ENCODE measurements at places on chromosomes 6 and 20.
A peak's percentile ranks its signal among the peaks of the same experiment; 100 is the strongest.

GRCh38 chr20:44649976-44650375 is 1.5 kb downstream of the ADA start:
- no peak for DNase-seq

GRCh38 chr6:143087856-143088255 is 27.2 kb downstream of the AIG1 start:
- DNase-seq: no peak

GRCh38 chr6:80767808-80768207 is 661.3 kb downstream of the BCKDHB start:
- DNase-seq: peak; percentile 81

GRCh38 chr20:4069751-4070150 is 54.4 kb upstream of the RNF24 start:
- peak; percentile 40 for DNase-seq

GRCh38 chr6:100549406-100550167 is 84.9 kb upstream of the SIM1 start:
- peak; percentile 15 for DNase-seq

GRCh38 chr20:8372824-8373380 is 240.8 kb downstream of the PLCB1 start:
- no peak for DNase-seq

- no peak for DNase-seq
Observed at GRCh38 chr6:152071318-152071717, 263.8 kb downstream of the ESR1 start.

GRCh38 chr6:116287689-116288282 is 8.1 kb upstream of the TSPYL1 start:
- DNase-seq: peak; percentile 73

DNA sequence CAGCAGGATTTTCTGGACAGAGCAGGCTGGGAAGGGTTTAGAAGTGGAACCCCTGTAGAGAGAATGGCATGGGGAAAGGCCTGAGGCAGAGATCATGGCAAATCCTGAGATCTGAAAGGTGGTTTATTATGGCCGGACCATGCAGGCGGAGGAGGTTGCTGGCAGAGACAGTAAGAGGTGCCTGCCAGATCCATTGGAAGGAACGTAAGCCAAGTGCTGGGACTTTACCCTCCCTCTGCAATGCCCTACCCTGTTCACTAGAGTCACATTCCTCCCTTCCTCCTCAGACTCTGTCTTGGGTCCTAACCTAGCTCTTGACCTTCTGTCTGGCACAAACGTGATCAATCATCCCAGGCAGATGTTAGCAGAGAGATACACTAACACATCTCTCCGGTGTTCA is 66.4 kb upstream of the SLC22A23 start:
- no peak for DNase-seq

GRCh38 chr6:10416863-10417641 is 2.2 kb upstream of the TFAP2A start:
- no peak for DNase-seq

- DNase-seq: peak; percentile 70
Observed at GRCh38 chr20:62141397-62142251, 1.6 kb downstream of the PSMA7 start.

- DNase-seq: peak; percentile 60
Observed at GRCh38 chr20:38231531-38232121, 28.9 kb downstream of the KIAA1755 start.

GRCh38 chr20:45816951-45817350 is 4.5 kb downstream of the UBE2C start:
- no peak for DNase-seq

DNA sequence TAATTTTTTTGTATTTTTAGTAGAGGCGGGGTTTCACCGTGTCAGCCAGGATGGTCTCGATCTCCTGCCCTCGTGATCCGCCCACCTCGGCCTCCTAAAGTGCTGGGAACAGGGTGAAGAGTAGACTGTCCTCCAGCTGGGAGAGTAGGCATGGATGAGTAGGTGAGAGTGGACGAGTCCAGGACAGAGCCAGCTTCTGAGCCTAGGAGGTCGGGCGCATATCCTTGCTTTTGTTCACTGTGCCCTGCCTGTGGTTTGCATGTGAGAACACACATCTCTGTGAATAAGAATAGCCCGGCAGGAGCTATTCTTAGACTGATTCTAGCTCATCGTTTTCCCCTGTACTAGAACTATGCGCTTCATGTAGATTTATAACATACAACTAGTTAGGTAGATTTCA is 78.3 kb downstream of the RPP40 start:
- DNase-seq: no peak

DNA sequence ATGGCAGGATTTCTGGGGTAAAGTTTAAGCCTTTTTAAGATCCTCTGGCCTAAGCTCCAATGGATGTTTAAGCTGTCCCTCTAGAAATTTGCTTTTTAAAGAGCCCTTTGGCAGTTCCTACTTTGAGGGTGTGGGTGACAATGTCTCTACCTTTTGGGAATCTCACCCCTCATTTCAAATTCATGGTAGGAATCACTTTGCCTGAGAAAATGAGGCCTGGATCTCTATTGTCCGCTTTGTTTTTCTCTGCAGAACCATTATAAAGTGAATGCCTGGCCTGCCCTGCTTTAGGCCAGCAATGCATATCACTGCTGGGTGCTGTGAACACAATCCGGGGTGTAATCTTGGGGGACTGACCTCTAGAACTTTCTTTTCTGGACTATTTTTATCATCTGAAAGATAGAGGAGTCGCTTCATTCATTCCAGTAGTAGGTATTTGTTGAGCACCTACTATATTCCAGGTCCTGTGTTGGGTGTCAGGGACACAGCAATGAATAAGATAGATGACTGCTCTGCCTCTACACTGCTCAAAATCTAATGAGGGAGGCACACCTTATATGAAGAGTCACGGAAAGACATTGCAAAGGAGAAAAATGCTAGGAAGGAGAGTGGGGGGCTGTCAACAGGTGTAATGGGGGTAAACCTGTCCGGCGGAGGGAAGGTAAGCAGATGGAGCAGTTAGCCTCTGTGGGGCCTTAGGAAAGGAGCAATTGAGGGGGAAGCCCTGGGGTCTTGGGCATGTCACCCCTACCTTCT is 8.6 kb upstream of the COMMD7 start:
- no peak for DNase-seq

DNA sequence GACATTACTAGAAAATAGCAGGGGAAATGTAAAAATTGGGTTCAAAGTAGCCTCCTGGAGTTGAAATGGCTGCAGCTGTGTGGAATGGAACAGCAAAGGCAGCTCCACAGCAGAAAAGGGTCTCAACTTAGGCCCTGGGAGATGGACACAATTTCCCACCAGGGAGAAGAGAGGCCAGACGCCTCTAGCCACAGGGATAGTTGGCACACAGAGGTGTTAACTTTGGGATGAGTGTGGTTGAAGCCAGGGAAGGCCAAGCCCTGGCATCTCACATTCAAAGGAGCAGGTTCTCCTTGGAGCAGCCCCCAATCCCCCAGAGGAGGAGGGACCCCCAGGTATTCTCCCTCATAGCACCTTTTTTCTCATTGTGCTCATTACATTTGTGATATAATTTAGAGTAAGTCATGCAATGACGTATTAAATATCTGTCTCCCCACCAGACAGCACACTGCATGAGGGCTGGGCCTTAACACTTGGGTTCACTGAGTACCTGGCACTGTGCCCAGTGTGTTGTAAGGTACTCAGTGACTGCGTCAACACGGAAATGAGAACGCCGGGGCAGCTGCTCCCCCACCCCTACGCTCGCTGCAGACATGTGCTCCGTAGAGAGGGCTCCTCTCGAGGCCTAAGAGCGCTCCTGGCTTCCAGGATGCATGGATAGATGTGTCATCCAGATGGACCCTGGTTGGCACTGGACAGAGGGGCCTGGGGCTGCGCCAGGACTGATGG is 76.0 kb upstream of the CD93 start:
- peak; percentile 99 for DNase-seq

DNA sequence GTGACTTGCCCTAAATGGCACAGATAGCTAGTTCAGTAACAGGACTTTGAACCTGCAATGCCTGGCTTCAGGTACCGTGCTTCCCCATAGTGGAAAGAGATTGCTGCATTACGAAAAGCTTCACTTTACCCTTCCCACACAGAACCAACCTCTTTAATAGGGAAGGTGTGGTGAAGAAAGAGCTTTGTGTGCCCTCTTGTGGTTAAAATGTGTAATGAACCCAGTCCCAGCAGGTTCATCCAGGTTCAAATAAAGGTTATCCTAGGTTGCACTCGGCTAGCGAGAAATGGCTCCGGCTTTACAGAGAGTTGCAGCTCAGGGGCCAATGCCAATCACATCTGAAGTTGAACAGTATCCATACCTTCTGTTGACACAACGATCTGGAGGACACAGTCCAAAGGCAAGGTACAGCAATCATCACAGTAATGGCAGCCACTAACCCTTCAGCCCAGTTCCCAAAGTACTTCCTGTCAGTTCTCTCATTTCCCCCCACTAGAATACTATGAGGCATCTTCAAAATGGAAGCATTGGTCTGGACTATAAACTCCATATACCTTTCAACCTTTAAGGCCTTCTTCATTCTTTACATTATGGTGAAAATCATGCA is 3.0 kb downstream of the DEFB115 start:
- DNase-seq: peak; percentile 23

GRCh38 chr6:90148867-90149266 is 147.8 kb downstream of the BACH2 start:
- DNase-seq: no peak

GRCh38 chr6:151148111-151148510 is 91.7 kb upstream of the AKAP12 start:
- peak; percentile 22 for DNase-seq

GRCh38 chr6:25874118-25874517 is at the start of gene SLC17A3:
TSS of gene SLC17A3 (minus strand) at chr6:25874243. CDS start at chr6:25868387, 5,856 bp downstream.
- DNase-seq: no peak

DNA sequence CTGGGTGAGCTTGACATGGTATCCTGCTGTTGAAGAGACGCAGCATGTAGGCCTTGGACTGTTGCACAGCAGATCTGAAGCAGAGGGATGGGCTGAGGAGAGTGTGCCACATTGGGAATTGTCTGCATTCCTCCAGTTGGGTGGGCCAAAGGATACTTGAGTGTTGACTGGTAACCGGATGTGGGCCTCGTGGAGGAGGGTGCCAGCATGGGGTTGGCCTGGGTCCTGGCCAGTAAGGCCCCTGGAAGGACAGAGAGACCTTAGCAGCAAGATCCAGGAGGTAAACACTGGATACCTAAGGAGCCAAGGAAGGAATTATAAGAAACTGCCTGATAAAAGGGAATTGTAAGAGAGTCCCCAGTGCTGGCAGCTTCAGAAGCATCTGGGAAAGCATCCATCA is 76.9 kb downstream of the FIG4 start:
- no peak for DNase-seq

- DNase-seq: no peak
Observed at GRCh38 chr6:143642403-143642802, 35.4 kb upstream of the PHACTR2 start.

DNA sequence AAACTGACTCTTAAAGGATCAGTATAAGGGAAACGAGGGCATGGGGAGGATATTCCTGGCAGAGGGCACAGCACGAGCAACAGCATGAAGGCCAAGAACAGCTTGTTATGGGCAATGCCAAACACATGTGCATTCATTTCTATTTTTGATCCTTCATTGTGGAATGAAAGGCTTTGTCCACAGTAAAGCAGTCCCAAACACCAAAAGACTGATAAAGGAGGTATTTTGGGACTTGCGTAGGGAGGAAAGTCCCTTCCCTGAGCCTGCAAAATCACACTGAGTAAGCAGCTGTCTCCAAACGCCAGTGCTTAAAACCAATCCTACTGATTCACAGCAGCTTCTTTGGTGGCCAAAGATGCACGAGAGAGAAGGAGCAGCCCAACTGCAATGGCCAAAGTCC is 138.2 kb downstream of the UNC5CL start:
- DNase-seq: no peak

- peak; percentile 87 for DNase-seq
Observed at GRCh38 chr6:142871910-142872331, 73.1 kb downstream of the HIVEP2 start.

DNA sequence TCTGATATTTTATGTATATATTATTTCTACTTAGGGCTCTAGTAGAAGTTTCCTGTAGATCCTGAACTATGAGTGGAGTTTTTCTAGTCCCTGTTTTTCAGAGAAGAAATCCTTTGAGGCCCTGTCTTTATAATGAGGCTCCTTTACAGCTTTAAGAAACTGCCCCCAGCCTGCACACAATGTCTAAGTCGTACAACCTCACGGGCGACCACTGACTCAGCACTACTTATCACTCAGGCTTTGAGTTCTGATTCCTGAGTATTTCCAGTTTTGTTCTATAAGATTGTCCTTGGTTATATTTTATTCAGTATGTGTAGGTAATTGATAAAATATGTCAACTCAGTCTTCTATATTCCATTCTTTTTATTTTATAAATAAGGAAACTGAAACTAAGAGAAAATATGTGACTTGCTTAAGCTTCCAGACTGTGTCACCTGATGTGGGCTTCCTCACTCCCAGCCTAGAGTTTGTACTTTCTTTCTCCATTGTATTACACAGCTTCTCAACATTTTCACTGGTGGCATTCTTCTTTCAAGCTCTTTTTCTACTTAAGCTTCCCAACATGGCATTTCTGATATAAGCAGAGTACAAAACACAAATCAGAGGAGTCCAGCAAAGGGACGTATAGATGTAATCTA is 167.0 kb downstream of the TBX18 start:
- DNase-seq: peak; percentile 9

- DNase-seq: peak; percentile 16
Observed at GRCh38 chr6:38646166-38646878, 6.6 kb upstream of the BTBD9 start.

DNA sequence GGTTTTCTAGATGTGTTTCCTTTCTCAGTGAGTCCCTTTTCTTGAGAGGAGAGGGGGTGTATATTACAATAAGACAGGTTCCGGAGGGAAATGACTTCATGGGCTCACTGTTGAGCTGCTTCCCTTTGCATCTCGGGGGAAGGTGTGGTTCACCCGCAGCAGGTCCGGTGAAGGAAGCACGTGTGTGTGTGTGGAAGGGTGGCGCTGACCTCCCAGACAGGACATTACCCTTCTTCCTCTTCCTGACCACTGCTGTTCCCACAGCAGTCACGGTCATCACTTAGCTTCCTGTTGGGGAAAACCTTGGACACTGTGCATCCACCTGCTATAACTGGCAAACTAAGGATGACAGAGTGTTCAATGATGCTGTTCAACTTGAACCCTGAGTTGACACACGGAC is 83.6 kb downstream of the PLEKHG1 start:
- no peak for DNase-seq

DNA sequence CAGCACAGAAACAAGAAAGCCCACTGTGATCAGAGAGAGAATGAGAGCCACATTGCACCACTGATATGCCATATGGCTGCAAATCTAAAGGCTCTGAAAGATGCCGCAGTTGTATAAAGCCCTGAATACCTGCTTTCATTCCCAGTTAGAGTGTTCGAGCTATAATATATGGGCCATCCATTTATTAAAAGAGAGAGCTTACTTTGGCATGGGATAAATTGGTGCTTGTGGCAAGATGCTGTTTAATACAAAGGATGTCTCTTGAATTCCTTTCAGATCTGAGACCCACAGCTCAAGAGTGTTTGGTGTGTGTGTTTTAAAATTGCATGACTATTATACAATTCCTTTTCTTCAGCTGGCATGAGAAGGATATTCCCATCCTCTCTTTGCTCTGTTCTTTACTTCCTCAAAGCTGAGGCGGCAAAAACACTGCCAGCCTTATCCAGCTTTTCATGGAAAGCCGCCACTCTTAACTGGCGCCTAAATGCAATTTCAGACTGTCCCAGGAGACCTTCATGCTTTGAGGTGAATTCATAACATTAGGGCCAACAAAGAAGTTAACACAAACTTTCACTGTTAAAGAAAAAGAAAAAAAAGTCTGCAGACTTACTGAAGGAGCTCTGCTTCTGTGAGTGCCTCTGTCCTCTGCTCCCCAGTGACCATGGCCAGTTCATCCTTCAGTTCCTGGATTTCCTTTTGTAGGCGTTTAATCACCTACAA is 147.6 kb downstream of the KIF6 start:
- no peak for DNase-seq

GRCh38 chr6:20365456-20365855 is 36.2 kb upstream of the E2F3 start:
- DNase-seq: no peak

Data from epithelial cell of esophagus (primary cell).